Stimulated activated CD4-positive, alpha-beta T cell treated with anti-CD3 and anti-CD28 coated beads, Interleukin-1b, Interleukin-23, amount 100 ng/mL, for 1 hour (primary cell): ENCODE measurements at places on chromosomes 12 and 14.

DNA sequence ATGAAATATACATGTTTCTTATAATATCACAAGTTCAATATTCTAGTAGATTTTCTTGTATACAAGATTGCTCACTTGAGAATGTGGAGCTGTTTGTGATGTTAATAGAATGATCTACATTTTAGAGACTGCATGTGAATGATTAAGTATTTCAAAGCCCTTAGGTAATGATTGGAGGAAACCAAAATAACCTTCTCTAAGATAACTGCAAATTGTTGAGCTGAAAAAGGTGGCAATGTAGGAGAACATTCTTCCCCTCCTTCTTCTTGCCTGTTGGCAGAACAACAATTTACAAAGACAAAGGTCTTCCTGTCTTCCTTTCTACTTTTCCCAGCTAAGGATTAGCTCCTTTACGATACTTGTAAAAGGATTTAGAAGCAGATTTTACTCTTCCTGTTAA lies 2.0 kb upstream of the CLEC6A start:
- no peak for DNase-seq

DNA sequence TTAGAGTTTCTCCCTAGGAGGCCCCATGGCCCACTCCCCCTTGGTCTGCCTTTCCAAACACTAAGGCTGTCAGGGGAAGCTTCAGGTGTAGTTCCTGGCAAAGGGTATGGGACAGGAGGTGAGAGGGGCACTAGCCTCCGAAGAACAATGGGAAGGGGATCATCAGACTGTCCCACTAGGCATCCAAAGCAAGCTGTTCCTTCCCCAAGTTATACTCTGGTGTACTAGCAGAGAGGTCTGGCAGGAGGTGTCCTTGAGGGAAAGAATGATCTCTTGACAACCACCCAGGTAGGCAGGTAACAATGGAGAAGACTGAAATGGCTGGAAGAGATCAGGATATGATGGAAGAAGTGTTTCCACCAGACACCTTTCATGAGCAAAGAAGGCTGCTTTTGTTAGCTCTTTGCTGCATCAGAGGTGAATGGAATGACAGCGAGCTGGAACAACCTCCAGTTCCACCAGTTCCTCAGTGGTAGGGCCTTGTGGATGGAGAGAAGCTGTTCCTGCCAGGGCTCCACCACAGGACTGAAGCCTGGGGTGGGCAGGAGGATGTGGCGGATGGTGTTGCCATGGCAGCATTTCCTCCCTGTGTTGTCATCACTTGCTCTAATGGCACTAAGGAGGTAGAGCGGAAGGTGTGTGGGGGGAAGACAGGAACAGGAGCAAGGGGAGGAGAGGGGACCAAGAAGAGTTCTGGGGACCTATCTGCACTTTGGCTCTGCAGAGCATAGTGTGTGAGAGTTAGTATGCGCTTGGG lies 2.3 kb upstream of the AGAP2 start:
- peak; percentile 60 for DNase-seq

DNA sequence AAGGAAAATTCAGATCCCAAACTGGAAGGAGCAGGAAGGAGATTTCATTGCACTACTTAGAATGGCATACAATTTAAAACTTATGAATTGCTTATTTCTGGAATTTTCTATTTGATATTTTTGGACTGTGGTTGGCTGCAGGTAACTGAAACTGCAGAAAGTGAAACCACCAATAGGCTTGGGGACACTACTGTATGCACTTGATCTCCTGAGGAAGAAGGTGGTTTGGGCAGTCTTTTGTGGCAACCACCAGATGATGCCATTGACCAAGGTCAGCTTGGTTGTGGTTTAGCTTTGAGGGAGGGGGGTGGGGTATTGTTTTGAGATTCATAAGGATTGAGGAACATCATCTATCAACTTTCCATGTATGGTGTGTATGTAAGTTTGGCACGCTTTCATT lies 209.5 kb upstream of the STXBP6 start:
- DNase-seq = no peak

- DNase-seq = no peak
These were observed 64.2 kb downstream of the CLMN start for GRCh38 chr14:95255487-95255886.

- DNase-seq = no peak
These were observed 13.0 kb upstream of the RHOJ start for GRCh38 chr14:63191211-63191610.

GRCh38 chr12:45246236-45246635 lies 30.3 kb downstream of the ANO6 start:
- no peak for DNase-seq

- DNase-seq = no peak
These were observed 86.4 kb upstream of the RTL1 start for GRCh38 chr14:100989924-100990323.

DNA sequence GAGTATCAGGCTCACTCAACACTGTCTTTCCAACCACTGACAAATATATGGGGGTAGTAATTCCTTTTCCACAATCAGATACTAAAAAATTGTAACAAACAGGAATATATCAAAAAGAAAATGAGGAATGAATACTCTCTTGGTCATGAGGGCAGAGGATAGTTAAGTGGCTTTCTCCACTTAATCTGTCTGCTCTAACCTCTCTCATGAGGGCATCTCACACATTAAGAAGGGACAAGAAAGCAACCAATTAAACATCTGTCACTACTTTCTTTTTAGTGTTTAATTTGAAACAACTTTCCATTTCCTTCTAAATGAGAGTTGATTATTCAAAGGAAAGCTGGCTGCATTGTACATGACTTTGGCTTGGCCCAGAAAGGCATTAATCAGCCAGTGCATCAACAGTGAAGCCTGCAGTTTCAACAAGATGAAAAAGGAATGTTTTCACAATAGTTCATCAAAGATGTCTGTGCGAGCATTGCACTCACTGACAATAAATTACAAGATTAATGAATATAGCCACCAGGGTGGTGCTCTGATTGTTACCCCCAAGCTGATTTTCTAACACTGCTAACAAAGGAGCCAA lies 142.0 kb downstream of the SEC23A start:
- no peak for DNase-seq

GRCh38 chr12:68633614-68634558 lies 23.2 kb downstream of the RAP1B start:
- no peak for DNase-seq

DNA sequence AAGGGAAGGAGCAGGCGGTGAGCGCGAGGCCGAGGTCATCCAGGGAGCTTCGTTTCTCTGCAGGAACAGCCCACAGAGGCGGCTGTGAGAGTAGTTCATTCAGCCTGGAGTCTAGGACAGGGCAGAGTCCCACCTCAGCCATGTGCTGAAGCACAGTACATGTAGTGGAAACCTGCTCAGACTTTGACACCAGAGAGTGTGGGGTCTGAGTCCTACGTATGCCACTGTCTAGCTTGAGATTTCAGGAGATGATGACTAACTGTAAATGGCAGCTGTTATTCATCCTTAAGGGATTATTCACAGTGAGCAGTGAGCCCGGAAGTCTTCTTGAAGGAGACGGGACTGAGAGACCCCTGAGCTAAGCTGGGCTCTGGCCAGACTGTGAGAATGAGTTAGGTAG lies 938 bp upstream of the SLC6A13 start:
- no peak for DNase-seq

GRCh38 chr12:51992246-51992645 lies 14.5 kb upstream of the TAMALIN start:
- DNase-seq = no peak

DNA sequence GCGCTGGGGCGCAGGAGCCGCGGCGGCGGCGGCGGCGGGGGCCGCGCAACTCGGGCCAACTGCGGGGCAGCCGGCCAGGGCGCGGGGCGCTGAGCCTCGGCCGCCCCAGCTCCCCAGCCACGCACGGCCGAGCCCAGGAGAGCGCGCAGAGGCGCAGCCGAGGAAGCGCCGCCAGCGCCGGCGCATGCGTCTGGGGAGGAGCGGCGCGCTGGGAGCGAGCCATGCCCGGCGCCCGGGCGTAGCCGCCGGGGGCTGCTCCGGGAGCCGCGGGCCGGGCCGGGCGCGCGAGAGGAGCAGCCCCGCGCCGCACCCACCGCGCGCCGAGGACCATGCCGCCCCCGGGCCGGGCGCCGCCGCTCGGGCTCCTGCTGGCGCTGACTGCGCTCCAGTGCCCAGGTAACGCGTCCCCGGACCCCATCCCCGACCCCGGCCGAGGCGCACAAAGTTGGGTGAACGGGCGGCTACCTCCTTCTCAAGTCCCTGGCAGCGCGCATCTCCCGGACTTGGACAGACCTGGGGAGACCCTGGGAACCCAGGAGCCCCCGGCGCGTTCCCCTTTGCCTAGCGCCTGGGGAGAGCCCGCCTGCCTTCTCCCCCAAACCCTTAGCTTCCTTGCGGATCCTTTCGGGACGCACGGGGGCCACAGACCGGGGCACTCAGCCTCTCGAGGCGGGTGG lies 121.4 kb downstream of the AACS start:
- no peak for DNase-seq

DNA sequence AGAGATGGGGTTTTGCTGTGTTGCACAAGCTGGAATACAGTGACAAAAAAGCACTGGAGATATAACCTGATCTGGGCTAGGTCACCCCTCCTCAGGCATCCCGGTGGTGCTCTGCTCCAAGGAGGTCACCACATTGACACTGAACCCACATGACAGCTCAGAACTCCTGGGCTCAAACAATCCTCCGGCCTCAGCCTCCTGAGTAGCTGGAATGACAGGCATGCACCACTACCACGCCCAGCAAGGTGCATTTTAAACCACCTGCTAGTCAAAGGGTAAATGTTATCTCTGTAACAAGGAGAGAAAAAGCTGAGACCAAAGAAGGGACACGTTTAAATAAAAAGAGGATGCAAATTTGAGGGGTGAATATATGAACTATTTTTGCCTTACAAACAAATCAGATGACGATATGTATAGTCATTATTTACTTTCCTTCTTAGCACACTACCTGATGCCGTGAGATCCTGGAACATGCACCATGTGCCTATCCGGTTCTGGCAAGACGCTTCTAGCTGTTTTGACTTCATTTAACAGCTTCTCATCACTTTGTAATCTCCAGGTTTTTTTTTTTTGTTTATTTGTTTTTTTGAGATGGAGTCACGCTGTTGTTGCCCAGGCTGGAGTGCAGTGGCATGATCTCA lies 135.1 kb downstream of the PPM1H start:
- no peak for DNase-seq

- no peak for DNase-seq
These were observed 136.6 kb downstream of the OTOGL start for GRCh38 chr12:80235944-80236343.

DNA sequence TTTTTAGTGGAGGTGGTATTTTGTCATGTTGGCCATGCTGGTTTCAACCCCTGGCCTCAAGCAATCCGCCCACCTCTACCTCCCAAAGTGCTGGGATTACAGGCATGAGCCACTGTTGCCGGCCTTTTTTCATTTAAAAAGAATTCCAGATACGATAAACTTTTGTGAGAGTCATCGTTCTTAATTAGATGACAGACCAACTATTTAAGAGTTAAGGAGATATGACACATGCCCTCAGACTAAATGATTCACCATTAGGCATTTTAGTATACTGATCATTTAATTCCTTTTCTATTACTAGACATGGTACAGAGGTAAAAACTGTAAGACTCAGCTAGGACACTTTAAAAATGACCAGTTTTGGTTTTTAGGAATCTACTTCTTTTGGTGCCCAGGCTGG lies 2.4 kb downstream of the ANKRD13A start:
- no peak for DNase-seq

DNA sequence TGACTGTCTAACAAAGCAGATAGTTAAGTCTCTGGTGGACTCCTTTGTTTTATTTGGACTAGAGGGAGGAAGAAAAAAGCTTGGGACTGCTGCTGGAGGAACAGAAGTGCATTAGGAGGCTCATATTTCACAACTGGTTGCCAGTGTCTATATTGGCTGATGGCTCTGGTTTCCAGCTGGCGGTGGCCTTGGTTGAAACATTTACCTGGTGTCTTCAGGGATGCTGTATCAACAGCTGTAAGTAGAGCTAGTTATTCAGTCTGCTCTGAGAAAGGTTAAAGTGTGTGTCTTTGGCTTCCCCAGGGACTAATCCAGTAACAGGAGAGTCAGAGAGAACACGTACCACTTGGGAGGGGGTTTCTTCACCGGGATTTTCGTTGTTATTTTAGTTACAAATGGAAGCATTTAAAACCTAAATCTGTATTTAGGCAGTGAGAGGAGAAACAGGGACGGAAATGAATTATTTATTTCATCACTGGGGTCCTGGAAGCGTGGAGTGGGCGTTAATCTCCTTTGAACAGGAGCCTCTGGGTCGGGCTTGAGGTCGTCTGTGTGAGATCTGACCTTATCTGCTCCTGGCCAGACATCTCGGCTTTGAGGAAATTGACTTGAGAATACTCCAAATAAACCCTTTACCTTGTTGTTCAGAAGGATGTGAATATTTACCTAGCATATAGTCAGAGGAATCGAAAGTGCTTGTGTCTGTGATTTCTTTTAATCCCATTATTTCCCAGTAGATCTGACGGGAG lies 149.9 kb downstream of the NRXN3 start:
- DNase-seq = no peak

DNA sequence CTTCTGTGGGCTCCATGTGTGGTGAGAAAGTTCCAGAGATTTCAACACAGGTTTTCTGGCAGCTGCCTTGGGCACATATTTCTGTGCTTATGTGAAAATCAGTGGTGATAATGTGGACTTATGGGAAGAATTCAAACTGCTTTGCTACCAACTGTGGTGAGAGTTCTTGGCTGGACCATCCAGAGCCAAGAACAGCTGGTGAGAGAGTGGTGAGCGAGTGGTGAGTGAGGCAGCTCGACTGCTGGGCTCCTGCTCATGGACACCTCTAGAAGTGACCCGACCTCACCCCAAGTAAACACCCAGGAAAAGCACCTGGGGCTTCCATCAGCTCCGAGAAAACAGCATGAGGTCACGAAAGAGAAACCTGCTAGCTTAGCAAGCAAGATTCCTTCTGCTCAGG lies 106.4 kb downstream of the PIWIL1 start:
- no peak for DNase-seq

DNA sequence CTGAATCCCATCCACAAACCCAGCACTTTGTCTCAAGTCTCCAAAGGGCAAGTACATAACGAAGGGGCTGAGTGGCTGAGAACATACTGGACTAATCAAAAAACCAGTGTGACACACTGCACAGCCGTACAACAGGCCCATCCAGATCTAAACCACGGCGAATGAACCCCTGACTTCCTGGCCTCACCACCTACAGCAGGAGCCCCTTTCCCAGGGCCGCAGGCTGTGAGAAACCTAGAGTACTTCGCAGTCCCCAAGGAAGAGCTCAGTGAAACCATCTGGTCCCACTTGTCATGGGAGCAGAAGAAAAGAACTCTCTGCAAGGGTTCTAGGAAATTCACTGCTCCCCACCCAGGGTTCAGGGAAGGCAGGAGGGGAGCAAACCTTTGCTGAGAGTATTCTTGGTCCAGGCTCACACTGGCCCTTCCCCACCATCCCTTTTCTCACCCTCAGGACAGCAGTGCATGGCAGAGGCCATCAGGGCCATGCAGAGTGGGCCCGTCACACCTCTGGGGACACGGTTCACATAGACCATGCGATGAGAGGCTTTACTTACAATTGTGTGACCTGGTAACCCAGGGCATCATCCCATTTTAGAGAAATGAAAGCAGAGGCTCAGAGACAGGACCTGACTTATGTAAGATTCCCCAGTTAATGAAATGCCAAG lies 192.8 kb downstream of the BCL11B start:
- no peak for DNase-seq
